ENCODE measurements at places on chromosomes 1 and 21. TPM values are rescaled to one million over a fixed set of nuclear protein-coding genes. Genes with fewer than 3 reads are reported as not detected.

Gene CELSR2
- total RNA-seq = 2.5 TPM

Gene TMPRSS2
- not detected for total RNA-seq

Gene LY9
- total RNA-seq = not detected

Gene MEX3A
- 1.2 TPM for total RNA-seq

Gene SPRR2G
- total RNA-seq = not detected

Measured in regular cardiac myocyte (primary cell).